ENCODE measurements at places on chromosomes 2 and 18.

DNA sequence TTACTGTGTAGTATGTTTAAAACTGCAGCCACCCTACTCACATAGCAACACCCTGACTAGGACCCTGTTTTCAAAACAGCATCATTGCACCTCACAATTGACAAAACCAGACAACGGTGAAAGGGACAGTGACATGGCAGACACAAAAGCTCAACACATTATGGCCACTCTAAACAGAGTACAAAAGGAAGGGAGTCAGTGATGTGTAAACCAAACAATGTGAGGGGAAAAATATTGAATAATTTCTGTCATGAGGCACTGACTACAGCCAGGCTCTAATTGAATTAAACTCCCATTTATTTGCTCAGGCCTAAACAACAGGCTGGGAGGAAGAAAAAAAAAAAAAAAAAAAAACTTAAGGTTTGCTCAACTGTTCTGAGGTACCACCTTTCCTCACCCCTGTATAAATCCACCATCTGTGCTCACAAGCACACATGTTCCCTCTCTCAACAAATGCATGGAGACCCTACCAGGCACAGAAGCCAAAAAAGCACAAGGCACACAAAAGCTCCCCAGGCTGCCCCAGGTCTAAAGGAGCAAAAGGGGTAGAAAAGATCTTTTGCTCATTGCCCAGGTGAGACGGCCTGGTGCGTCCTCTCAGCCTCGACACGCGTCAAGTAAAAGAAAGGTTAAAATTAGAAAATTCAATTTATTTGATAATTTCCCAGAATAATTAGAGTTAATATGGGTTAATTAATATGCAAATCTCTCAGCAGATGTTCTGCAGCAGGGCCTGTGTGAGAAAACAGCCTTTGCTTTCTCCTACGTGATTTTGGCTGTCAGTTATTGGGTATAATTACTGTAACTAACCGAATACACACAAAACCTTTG, 80.9 kb downstream of the ZEB2 start:
- DNase-seq = no peak

DNA sequence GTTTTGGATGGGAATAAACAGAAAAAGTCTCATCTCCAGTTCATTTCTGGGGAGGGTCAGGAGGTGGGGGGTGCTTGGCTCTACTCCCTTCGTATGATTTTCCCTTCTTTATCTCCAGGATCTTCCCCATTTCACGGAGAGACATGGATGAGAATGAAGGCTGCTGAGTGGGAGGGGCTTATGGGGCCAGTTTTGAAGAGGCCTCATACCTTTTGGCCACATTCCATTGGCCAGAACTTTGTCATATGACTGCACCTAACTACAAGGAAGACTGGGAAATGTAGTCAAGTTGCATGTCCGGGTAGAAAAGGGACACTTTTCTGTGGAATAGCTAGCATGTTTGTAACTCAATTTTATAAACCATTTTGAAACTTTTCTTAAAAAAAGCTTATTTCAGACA, 117.6 kb downstream of the NEDD4L start:
- no peak for DNase-seq

DNA sequence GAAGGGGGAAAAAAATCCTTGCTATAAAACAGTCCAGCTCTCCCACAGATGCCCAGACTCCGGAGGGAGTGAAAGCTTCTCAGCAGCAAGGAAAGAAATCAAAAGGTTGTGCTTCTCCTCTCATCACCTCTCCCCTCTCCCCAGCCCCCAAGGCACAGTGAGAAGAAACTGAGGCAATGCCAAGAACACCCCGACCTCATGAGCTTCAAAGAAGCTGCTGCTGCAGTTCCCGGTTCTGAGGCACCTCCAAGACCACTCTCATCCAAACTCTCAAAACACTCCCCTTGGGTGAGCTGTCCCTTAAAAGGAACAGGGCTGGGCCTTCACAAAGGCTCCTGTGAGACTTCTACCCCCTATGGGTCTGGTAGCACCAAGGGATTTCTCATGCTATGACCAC, 62.0 kb upstream of the KLF7 start:
- DNase-seq = no peak

DNA sequence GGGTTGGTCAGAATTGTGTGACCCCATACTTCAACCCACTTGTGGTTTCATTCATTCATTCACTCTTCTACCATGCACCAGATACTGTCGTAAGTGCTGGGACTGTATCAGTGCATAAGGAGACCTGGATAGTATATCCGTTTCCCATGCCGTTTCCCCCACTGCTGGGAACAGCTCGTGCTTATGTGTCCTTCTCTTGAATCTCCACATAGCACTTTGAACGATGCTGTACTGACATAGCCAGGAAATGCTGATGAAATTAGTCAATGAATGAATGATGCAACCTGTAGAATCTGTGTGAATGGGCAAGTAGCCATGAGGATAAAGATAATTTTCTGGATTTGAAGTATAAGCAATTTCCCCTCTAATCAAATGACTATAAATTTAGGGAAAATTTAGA, 276.1 kb downstream of the BCL2 start:
- DNase-seq = no peak

- DNase-seq = no peak
Measured at GRCh38 chr2:236552581-236553363, 16.9 kb upstream of the ACKR3 start.

DNA sequence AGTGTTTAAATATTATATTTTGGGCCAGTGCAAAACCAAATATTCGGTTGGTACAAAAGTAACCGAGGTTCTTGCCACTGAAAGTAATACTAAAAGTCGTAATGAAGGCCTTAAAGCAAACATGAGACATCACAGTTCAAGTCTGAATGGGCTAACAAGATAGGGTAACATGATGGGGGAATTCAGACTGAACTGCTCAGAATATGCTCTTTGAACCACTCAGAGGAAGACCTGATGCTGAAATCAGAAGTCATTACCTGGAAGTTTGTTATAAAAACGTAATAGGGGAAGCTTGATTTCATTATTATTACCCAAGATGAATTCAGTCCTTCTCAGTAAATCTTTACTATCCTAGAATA, 26.6 kb downstream of the CDKL4 start:
- no peak for DNase-seq

DNA sequence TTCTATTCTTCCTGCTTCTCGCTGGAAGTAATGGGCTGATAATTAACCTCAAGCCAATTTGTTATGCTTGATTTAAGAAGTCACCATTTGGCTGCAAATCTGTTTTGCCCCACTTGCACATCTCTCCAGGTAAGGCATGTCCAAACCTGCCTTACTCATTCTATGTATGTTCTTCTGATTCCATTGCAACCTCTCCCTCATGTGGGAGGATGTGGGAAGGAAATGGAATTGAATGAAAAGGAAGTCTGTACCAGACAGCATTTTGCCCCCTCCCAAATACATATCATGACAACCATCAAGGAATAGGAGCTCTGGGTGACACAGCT, 131.7 kb downstream of the NRP2 start:
- no peak for DNase-seq

- peak; percentile 14 for DNase-seq
Measured at GRCh38 chr18:9240270-9240669, 94.3 kb upstream of the TWSG1 start.

- DNase-seq = no peak
Measured at GRCh38 chr18:26791676-26792075, 73.8 kb downstream of the AQP4 start.

GRCh38 chr2:234565201-234565600, 68.3 kb upstream of the ARL4C start:
- DNase-seq = no peak

GRCh38 chr2:226835420-226835795, 446 bp upstream of the RHBDD1 start:
- DNase-seq = no peak

DNA sequence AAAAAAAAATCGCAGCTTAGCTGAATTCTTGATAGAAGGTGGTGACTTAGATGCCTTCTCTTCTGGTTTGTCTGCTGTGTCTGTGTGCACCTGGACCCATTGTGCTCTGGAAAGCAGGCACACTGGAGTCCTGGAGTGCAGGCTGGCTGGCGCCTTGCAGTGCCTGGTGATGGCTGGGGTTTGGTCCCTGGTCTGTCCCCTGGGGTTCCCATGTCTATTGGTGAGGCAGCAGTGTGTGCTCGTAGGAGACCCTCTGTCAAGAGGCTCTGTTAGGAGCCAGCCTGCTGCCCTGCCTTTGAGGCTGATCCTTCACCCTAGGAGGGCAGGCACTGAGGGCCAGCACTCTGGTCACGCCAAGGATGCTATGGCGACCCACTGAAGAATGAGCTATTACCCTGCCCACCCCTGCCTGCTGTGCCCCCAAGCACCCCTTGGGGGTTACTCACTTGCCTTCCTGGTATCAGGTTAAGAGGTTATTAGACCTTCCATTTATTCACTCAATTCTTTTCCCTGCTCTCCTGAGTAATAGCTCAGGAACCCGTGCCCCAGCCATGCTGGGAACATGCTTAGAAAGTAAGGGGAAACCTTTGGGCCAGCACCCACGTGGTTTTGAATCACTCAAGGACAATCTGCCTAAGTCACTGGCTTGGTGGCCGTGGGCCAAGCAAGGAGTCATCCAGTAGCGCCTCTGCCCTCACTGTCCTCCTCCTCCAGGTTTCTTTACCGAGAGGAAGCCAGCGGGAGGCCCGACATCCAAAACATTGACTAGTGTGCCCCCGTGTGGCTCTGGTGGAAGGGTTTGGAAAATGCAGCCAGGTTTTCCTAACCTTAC, 284.5 kb downstream of the PRKCE start:
- DNase-seq = peak; percentile 35

GRCh38 chr2:188971432-188971861, 2.7 kb upstream of the COL3A1 start:
- no peak for DNase-seq

Measured in GM06990 (cell line).